ENCODE measurements at places on chromosomes 11 and 22.

DNA sequence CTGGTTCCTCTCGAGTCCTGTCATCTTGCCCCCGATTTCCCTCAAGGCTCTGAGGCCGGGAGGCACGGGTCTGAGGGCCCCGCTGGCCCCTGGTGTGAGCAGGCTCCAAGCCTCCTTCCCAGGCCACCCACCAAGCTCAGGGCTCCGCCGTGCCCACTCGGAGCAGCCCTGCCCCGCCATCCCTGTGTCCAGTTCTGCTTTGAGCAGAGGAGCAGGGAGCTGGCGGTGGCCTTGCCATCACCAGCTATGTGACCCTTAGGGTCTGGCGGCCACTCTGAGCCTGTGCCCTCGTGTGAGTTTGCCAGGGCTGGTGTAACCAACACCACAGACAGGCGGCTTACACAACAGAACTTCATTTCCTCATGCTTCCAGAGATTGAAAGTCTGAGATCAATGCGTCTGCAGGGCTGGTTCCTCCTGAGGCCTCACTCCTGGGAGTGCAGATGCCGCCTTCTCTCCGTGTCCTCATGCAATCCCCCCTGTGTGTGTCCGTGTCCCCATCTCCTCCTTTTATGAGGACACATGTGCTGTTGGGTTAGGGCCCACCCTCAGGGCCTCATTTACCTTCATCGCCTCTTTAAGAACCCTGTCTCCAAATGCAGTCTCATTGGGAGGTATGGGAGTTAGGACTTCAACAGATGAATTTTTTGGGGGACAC, 36.5 kb upstream of the CELSR1 start:
- H3K4me3 ChIP-seq, result no peak overlapping the region
- peaks cover 28% of the 10 kb centered on the region for H3K4me1 ChIP-seq
- DNase-seq, result no peak
- H3K27ac ChIP-seq, result no peak overlapping the region

- H3K36me3 ChIP-seq, result no peaks in the 10 kb centered on the region
- H3K27me3 ChIP-seq, result no peaks in the 10 kb centered on the region
- H3K27ac ChIP-seq, result no peak overlapping the region
- H3K4me1 ChIP-seq, result no peaks in the 10 kb centered on the region
These were observed 865.1 kb upstream of the CNTN5 start for GRCh38 chr11:98155696-98156095.

DNA sequence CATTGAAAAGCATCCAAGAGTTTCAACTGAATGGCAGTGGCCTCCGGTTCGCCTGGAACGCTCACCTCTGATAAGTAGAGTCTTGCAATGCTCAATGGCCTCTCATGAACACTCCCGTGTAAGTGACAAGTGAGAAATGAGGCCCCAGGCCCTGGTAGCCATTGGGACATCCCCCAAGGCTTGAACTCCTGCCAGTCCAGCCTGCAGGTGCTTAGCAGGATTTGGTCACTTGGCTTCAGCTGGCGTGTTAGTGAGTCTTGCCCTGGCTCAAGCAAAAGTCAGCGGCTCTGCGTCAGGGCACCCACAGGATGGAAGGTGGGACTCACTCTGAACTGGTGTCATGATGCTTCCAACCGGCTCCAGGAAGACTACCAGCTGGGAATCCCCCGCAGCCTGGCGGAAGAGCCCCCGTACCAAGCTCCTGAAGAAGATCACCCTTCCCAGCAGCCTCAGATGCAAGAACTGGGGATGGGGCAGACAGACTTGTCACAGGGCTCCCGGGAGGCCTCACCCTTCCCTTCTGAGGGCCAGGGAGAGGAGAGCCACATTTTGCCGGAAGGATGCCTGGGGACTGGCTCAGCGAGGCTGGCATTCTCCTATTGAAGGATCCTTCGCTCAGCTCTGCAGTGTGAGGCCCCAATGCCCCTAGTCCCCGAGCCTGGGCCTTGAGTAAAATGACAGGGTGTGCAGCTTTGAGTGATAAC, 19.3 kb downstream of the MB start:
- no peaks in the 10 kb centered on the region for H3K4me1 ChIP-seq
- no peaks in the 10 kb centered on the region for H3K36me3 ChIP-seq
- no peak overlapping the region for H3K27ac ChIP-seq
- H3K4me3 ChIP-seq, result no peak overlapping the region
- no peaks in the 10 kb centered on the region for H3K27me3 ChIP-seq

DNA sequence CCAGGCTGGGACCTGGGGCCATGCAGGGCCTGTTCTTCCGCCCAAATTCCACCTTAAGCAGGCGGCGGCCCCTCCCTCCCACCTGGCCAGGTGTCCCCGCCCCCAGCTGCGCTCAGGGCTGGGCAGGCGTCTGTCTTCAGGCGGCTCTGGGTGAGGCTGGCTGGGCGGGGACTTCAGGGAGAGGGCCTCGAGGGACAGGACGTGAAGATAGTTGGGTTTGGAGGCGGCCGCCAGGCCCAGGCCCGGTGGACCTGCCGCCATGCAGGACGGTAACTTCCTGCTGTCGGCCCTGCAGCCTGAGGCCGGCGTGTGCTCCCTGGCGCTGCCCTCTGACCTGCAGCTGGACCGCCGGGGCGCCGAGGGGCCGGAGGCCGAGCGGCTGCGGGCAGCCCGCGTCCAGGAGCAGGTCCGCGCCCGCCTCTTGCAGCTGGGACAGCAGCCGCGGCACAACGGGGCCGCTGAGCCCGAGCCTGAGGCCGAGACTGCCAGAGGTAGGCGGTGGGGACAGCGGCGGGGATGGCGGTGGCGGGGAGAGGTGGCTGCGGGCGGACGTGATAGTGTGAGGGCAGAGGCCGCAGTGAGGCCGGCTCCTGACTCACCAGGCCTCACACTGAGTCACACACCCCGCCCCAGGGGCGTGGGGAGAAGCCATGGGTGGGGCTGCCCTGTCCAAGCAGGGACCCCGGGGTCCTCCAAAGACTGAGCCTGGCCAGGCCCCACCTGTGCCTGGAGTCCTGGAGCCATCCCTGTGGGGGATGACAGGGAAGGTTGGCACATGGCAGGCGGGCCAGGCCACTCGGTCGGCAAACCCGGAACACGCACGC, at the start of gene PKP3:
Gene PKP3, plus strand, starts transcription at position 176 of the 824 bp plus-strand sequence. Its CDS starts 84 bp downstream, at position 260.
- H3K4me1 ChIP-seq, result peaks cover 14% of the 10 kb centered on the region
- H3K27me3 ChIP-seq, result no peaks in the 10 kb centered on the region
- no peak within 1 kb of the TSS for H3K27ac ChIP-seq
- H3K4me3 ChIP-seq, result no peak within 1 kb of the TSS
- no peak for DNase-seq
- H3K36me3 ChIP-seq, result no peaks in the 10 kb centered on the region

DNA sequence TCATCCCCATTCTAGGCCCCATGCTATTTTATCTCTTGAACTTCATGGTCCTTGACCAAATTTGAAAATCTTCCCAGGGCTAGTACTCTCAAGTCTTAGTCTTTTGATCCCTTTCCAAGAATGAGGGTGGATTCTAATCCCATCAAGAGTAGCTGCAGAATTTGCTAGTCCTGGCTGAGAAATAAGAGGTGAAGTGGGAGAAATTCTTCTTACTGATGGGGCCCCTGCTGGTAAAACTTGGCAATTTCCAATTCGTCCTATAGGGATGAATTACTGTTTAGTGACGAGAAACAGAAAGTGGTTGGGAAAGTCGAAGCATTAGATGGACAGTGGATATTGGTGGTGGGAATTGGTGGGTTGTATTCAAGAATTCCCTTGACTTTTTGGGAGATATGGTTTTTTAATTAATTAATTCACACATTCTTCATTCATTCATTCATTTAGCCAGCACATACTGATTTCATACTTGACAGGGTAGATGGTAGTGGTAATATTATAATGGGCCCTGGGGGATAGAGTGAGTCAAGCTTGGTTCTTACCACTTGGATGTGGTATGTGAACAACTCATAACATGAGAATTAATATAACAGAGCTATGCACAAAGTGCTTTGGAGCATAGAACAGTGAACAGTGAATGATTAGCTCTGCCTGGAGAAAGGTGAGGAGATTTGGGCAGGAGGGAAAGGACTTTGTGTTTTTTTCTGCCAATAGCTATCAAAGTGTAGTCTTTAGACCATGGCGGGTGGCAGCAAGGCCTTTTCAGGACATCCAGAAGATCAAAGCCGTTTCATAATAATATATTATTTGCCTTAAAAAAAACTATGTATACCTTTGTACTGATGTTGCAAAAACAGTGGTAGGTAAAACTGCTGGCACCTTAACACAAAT, 103.8 kb downstream of the STIM1 start:
- no peaks in the 10 kb centered on the region for H3K36me3 ChIP-seq
- DNase-seq, result no peak
- H3K27me3 ChIP-seq, result no peaks in the 10 kb centered on the region
- H3K4me3 ChIP-seq, result no peak overlapping the region

GRCh38 chr11:32081901-32082300, 9.0 kb upstream of the RCN1 start:
- no peak for DNase-seq
- H3K36me3 ChIP-seq, result no peaks in the 10 kb centered on the region
- H3K27me3 ChIP-seq, result peaks cover 15% of the 10 kb centered on the region
- H3K27ac ChIP-seq, result no peak overlapping the region
- no peaks in the 10 kb centered on the region for H3K4me1 ChIP-seq
- H3K4me3 ChIP-seq, result no peak overlapping the region

DNA sequence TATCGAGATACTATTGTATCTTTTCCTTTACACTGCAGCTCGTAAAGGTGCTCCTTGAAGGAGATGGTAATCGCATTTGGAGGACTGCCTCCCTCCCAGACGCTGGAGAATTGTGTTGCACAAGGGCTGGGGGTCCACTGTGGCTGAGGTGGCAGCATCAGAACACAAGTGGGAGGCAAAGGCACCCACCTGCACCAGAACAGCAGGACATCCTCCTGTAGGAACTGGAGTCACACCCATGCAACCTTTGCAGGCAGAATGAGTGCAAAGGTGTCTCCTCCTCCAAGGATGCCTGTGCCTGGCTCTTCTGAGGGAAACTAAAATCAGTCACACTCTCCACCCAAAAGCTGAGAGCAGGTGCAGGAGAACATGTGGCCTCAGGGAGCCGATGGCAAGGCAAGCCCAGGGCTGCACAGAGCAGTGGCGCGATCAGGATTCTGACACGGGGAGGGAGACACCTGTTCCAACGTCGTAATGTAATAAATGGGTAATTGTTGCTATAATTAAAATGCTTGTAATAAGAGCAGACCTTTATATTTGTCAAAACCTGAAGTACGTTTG, 1501.4 kb downstream of the TBC1D22A start:
- H3K4me3 ChIP-seq, result no peak overlapping the region
- no peaks in the 10 kb centered on the region for H3K27me3 ChIP-seq
- no peak overlapping the region for H3K27ac ChIP-seq
- no peaks in the 10 kb centered on the region for H3K4me1 ChIP-seq
- no peak for DNase-seq
- no peaks in the 10 kb centered on the region for H3K36me3 ChIP-seq

Measured in CD4-positive, CD25-positive, alpha-beta regulatory T cell (primary cell).